Activated CD8-positive, alpha-beta memory T cell treated with anti-CD3 and anti-CD28 coated beads, Interleukin-2, amount 50 U/mL, for 4 hours (primary cell): ENCODE measurements at places on chromosomes 13 and 19.

DNA sequence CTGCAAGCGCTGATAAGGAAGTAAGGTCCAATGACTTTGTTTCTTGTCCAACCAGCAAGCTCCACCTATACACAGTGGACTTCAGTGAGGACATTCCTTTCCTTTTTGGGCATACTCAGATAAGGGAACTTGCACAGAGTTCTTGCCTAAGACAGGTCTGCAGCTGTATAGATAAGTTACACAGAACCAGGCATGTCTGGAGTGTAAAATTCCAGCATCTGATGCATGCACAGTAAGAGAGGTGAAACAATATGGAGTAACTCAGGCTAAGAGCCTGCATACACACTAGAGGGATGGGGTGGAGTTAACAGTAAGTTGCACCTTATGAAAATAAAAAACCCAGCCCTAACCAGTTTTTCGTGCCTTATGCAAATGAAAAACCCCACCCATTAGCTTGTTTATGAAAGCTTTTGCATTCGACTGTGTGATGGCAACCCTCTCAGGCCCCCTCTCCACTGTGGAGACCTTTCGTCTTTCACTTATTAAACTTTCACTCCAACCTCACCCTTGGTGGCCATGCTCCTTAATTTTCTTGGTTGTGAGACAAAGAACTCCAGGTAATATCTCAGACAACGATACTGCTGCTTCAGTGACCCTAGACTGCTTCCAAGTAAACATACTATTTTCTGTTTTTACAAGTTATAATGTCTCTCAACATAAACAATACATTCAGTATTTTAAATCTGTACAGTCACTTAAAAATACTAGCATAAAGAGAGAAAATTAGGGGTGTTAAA lies 2859.0 kb upstream of the PCDH20 start:
- no peak for DNase-seq

DNA sequence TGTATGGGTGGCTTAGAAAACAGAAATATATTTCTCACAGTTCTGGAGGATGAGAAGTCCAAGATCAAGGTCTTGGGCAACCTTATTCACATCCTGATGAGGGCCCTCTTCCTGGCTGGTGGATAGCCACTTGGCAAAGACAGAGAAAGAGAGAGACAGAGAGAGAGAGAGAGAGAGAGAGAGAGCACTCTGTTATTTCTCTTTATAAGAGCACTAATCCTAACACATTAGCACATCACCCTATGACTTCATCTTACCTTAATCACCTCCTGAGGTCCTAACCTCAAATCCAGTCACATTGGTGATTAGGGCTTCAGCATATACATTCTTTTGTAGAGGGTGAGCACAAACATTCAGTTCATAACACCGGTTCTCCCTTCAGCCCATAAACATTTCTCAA lies 430.3 kb downstream of the EFNB2 start:
- DNase-seq, result no peak

- DNase-seq, result no peak
Observed at GRCh38 chr13:113974304-113975281, 717 bp upstream of the C13orf46 start.

- DNase-seq, result no peak
Observed at GRCh38 chr19:50198431-50199258, 4.8 kb upstream of the MYH14 start.

DNA sequence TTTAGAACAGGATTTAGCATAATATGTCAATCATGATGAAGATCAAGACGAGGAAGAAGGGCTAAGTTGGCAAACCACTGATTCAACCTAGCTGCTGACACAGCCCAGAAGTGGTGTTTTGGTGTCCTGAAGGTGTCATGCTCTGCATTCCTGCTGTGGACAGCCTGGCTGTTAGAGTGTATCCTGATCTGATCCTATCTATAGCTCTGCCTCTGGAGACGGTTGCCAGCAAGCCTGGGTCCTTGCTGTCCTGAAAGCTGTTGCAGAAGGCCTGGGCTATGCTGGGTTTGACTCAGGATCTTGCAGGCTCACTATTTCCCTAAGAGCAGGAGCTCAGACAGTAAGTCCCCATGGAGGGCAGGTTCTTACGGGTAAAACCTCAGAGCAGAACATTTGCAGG lies 416.4 kb downstream of the TSHZ3 start:
- no peak for DNase-seq
